ENCODE measurements at places on chromosomes 6 and 20.

DNA sequence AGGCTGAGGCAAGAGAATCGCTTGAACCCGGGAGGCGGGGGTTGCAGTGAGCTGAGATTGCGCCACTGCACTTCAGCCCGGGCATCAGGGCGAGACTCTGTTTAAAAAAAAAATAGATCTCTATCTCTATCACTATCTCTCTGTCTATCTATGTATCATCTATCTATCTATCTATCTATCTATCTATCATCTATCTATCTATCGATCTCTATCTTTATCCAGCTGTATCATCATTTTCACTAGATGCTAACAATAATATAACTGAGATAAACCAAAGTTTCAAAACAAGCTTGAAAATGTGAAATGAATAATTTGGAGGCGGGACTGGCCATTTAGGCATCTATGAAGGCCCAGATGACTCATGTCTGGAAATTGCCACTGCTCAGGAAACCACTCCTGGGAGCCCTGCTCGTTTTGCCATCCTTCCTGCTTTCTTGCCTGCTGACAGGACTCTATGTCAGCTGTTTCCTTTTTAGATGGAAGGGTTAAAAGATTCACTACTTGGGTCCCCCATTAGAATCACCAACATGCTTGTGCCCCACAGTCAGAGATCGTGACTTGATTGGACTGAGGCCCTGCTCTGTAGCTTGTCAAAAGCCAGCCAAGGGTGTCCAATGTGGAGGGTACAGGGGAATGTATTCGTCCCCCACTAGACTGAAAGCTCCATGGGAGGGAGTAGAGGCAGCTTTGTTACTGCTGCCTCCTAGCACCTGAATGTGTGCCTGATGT is 61.7 kb downstream of the UTRN start:
- peak; percentile 83 for DNase-seq

DNA sequence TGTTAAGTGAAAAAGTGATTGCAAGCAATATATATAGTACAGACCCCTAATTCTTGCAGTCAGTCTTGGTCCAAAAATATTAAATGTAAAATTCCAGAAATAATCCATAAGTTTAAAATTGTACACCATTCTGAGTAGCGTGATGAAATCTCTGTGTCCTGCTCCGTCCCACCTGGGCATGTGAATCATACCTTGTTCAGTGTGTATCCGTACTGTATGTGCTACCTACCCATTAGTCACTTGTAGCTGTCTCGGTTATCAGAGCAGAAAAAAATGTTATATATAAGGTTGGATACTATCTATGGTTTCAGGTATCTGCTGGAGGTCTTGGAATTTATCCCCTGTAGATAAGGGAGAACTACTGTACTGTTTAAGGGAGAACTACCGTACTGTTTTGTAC is 16.3 kb downstream of the IRAK1BP1 start:
- no peak for DNase-seq

DNA sequence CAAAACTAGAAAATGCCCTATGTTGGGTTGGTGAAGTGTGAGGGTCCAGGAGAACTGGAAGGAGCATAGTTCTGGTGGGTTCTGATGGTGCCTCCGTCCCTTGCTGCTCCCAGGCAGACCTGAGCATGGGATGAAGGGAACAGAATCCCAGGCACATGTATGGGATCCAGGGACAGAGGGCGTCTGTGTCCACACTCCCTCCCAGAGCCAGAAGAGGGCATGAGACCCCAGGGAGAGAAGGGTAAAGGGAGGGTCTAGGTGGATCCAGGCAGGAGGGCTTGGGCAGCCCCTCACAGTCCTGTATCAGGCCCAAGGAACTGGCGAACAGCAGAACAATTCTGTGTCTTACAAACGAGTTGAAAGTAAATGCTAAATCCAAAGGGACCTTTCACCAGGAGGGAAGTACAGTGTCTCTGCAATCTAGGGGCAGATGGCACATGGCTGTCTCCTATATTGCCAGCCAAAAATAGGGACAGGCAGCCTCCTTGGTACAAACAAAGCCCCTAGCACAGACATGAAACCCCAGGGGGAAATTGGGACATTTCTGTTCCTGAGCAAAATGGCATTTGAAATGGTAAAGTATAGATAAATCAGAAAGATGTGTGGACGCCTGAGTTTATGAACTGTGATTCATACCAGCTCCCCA is 2.5 kb upstream of the BPIFA1 start:
- DNase-seq: no peak

DNA sequence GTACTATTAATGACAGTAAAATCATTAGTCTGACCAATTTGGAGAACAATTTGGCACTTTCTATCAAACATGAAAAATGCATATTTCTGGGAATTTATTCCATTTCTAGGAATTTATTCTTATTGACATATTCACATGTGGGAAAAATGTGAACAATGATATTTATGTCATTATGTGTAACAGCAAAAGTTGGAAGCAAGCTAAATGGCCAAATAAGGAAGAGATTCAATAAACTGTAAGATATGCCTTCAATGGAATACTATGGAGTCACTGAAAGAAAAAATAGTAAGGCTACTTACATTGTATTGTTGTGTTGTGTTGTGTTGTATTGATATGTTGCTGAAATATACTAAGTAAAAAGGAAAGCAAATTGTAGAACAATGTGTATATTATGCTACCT is 100.5 kb upstream of the EDN1 start:
- no peak for DNase-seq

DNA sequence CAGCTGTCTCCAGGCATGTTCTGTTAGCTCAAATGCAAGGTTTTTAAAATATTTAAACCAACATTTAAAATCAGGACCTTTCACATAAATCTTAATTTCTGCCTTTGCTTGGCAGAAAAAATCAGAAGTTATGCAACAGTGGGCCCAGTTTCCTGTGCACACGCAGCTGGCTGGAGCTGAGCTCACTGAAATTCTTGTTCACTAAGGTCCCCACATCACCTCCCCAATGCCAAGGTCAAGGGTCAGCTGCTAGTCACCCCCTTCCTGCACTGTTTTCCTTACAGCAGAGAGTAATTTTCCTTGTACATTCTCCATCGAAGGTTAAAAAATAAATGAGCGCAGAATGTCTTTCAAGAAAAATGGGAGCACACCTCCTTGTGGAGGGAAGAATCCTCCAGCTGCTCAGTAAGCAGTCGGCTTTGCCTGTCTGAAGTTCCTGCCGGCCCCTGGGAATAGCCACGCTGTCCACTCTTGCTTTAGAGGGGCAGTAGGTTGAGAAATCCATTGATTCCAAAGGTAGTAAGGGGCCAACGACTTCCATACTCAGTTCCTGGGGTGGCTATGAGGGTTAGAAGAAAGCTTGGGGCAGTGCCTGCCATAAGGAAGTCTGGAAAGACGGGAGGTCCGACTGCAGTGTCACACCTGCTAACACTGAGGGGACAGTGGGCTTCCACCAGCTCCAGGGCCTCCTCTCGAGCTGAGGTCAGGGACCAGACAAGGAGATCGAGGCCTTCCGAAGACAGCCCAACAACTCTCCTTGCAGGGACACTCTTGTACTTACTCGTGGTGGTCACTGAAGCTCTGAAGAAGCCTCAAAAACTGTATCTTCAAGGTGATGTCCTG is 56.8 kb downstream of the MYH7B start:
- peak; percentile 42 for DNase-seq

DNA sequence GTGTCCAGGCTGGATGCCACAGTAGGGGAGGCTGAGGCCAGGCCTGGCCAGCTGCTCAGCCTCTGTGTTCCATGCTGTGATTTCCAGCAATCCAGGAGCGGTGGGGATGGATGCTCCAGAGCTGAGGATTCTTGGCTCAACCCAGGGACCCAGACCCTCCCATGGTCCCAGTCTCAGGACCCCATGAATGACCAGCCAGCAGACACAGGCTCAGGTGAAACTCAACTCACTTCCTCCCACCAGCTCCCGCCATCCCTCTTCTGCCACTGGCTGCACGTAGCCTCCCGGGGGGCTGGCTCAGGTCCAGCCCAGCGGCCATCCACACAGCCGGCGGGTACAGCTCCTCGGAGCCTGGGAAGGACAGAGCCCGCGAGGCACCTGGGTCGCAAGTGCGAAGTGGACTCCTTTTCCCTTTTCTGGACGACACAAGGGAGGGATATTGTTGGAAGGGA is 54.5 kb upstream of the DACT2 start:
- no peak for DNase-seq

DNA sequence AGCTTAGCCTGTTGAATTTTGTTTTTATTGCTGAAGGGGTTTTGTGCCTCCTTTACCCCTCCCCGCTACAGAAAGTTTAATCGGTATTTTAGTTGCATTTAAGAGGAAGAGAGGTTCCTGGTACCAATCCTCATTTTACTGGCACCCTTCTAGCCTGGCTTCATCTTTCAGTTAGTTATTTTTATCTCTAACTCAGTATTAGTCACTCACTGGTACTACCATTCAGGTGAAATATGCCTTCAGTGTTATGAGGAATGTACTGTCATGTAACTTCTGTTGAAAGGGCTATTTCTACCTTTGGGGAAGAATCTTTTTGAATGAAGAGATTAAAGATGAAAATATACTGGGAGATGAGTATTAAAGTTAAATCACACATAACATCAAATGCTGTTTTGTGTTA is 211.8 kb downstream of the CDKAL1 start:
- DNase-seq: no peak

DNA sequence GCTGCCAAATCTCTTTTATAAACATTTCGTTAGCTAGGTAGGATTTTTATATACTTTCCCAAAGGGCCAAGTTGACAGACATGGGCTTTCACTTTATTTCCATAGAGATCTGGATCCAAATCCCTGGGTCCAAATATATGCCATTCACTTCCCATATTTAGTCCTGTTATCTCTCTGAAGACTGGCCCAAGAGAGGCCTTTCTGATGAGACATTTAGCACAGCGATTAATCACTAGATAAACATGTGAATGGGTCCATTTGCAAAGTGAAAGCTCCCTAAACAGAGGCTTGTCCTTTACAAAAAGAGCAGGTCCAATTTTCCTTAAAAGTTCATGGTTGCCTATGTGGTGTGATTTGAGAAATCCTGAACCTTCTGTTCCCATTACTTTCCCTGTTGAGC is 132.6 kb downstream of the TRMT11 start:
- peak; percentile 16 for DNase-seq

GRCh38 chr6:104617591-104617990 is 242.1 kb downstream of the HACE1 start:
- no peak for DNase-seq

GRCh38 chr20:11267131-11267761 is 593.4 kb upstream of the JAG1 start:
- peak; percentile 96 for DNase-seq

DNA sequence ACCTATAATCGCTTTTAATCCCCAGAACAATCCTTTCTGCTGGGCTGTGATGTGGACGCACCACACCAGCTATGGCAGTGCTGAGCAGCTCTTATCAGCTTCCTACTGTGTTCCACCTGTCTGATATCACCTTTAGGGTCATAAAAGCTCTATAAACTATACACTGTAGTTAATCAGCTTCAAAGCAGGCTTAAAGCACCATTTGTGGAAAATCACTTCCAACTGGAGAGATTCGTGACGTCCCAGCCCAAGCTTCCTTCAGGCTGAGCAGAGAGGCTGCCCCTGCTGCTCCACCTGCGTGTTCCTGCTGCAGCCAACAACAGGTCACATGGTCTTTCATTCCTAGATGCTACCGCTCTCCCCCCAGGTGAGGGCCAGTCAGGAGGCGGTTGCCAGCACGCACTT is 156.5 kb downstream of the SMOC2 start:
- DNase-seq: no peak

DNA sequence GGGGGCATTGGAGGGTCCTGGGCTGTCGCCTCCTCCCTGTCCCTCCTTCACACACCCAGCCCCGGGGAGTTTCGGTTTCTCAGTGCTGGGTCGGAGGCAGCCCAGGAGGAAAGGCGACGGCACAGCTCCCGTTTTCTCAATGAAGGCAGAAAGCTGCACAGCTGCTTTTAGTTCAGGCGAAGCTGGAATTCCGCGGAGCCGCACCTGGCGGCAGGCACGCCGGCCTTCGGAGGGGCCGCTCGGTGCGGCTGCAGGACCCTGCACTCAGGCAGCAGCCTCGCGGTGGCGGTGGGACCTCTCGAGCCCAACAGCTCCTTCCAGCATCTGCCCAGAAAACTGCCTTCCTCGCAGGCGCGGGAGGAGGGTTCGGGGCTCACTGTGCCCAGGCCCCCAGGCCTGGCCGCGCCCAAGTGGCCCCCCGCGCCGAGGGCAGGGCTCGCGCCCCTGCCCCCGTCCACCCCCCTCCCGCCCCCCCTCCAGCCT is 4.6 kb downstream of the FOXQ1 start:
- peak; percentile 22 for DNase-seq

- DNase-seq: no peak
These were observed 87.6 kb downstream of the ASXL1 start for GRCh38 chr20:32445539-32446273.

- no peak for DNase-seq
These were observed 14.4 kb upstream of the GPR6 start for GRCh38 chr6:109963598-109964170.

DNA sequence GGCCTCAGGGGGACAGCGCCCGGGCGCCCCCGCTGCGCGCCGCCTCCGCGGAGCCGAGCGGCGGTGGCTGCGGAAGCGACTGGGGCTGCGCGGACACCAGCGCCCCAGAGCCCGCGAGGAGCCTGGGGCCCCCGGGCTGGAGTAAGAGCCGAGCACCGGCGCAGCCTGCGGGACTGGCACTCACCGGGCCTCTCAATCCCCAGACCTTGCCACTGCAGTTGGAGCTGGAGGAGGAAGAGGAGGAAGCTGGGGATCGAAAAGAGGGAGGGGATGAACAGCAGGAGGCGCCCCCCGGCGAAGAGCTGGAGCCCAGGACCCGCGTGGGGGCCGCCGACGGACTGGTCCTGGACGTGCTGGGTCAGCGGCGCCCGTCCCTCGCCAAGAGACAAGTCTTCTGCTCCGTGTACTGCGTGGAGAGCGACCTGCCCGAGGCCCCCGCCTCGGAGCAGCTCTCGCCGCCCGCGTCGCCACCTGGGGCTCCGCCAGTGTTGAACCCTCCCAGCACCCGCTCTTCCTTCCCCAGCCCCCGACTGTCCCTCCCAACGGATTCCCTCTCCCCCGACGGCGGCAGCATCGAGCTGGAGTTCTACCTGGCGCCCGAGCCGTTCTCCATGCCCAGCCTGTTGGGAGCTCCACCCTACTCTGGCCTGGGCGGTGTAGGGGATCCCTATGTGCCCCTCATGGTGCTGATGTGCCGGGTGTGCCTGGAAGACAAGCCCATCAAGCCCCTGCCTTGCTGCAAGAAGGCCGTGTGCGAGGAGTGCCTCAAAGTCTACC is 590 bp downstream of the RNF217 start:
- peak; percentile 57 for DNase-seq

- peak; percentile 83 for DNase-seq
These were observed 120.7 kb downstream of the ZFAND3 start for GRCh38 chr6:37940074-37940847.

DNA sequence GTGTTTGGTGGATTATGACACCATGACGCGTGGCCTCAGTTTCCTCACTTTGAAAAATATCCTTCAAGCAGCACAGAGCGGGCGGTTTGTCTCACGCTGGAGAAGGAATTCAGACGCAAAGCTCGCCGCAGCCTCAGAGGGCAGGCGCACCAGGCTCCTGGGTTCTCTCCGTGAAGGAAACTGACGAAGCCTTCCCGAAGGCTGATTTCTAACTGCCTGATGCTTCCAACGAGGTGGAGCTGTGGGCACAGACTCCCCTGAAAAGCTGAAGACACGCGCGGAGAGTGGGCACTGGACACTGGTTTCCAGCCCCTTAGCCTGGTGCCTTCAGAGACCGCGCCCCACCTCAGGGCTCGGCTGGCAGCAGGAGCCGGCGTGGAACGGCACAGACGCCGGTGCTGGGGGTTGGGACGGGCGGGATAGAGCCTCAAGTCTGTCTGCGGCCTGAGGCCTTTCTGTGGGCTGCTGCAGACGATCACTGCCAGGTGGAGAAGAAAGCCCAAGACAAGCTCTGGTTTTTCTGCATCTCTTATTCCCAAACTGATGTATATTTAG is 56.1 kb downstream of the DACT2 start:
- DNase-seq: no peak
